ENCODE measurements at places on chromosomes 7 and 10. TPM values are rescaled to one million over a fixed set of nuclear protein-coding genes. Genes with fewer than 3 reads are reported as not detected.

The NRP1 gene
- total RNA-seq, result 3.5 TPM

The PAPOLB gene
- 0.42 TPM for total RNA-seq

The SFTPA1 gene
- total RNA-seq, result not detected

The PON2 gene
- total RNA-seq, result 39.4 TPM

The SEPTIN7 gene
- 210 TPM for total RNA-seq

The DBNL gene
- total RNA-seq, result 49.4 TPM

The NRG3 gene
- 3.9 TPM for total RNA-seq

GRCh38 chr10:11191678-11192077 lies 174.0 kb downstream of the CELF2 start:
- no peaks in the 10 kb centered on the region for H3K36me3 ChIP-seq
- H3K4me1 ChIP-seq, result peaks cover 11% of the 10 kb centered on the region
- H3K27ac ChIP-seq, result no peak overlapping the region
- H3K4me3 ChIP-seq, result no peak overlapping the region

DNA sequence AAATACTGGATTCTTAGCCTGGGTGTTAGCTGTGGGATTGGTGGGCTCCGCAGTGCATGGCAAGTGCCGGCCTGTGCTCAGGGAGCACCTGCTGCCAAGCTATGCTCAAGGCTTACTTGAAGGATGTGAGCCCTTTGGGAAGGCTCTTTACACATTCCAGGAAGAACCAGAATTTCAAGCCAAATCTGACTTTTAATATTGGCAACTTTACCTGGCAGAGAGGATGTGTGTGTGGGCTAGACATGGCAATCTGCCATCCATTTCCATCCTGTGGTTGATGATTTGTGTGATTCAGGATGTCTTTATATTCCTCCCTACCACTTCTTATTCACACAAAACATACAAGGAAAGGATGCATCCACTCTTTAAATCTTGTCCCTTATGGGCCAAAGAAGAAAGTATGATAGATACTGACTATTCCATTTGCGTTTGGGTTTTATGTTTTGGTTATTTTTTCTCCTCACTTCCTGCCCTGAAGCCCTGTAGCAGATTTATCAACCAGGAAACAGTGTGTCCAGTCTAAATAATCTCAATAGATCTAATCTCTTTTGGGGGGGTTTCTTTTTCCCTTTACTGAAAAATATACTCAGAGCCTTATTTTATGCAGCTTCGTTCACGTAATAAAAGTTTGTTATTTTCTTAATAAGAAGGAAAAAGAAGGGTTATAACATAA lies 247.1 kb downstream of the COBL start:
- H3K27ac ChIP-seq, result 0 out of 2 replicates have a peak overlapping the region, but pooled peaks have one; percentile 18
- H3K4me1 ChIP-seq, result peaks cover 6% of the 10 kb centered on the region
- no peak for DNase-seq
- no peak overlapping the region for H3K4me3 ChIP-seq
- no peaks in the 10 kb centered on the region for H3K27me3 ChIP-seq

DNA sequence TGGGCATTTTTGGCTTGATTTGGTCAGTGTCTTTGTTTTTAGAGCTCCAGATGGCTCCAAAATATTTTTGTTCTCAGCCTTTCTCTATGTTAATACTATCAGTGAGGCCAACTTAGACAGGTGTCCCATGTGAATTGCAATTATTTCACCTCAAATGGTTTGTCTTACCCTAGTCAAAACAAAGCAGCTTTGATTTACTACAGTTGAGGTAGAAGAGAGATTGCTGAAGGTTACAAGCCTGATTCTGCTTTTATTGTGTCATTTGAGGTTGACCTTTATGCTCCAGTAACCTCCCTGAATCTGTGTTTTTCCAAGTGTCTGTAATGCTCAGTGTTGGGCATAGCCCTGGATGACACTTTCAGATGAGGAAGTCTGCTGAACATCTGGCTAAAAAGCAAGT lies 882.9 kb downstream of the NRG3 start:
- no peak overlapping the region for H3K27ac ChIP-seq
- no peaks in the 10 kb centered on the region for H3K36me3 ChIP-seq
- DNase-seq, result no peak
- no peak overlapping the region for H3K4me3 ChIP-seq
- H3K4me1 ChIP-seq, result peaks cover 16% of the 10 kb centered on the region
- no peaks in the 10 kb centered on the region for H3K27me3 ChIP-seq

DNA sequence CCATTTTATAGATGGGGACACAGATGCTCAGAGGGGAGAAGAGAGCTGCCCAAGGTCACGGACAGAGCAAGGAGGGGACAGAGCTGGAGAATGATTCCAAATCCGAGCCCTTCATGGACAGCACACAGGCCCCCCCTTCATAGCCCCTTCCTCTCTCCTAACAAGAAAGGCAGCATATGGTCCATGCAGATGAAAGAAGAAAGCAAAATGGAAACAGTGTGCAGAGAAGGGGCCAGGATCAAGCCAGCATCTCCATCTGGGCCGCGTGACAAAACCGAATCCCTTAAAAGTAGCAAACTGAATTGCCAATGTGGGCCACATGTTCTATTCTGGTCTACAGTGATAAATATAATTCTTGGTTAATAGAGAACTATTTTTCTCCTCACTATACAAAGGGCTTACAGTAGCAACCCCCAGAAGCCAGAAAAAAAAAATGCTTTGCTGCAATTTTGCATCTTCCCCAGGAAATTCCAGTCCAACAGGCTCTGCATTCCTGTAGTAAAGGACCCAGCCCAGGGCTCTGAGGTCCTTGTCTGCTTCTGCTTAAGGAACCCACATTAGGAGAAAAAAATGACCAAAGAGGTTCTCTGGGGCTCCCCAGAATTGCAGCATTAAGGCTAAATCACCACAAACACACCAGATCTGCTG lies 7.8 kb downstream of the CPXM2 start:
- DNase-seq, result no peak
- no peaks in the 10 kb centered on the region for H3K36me3 ChIP-seq
- H3K4me1 ChIP-seq, result peaks cover 9% of the 10 kb centered on the region

GRCh38 chr7:26724795-26725194 lies 139.6 kb downstream of the SKAP2 start:
- H3K4me1 ChIP-seq, result peaks cover 5% of the 10 kb centered on the region
- no peaks in the 10 kb centered on the region for H3K27me3 ChIP-seq
- no peaks in the 10 kb centered on the region for H3K36me3 ChIP-seq

DNA sequence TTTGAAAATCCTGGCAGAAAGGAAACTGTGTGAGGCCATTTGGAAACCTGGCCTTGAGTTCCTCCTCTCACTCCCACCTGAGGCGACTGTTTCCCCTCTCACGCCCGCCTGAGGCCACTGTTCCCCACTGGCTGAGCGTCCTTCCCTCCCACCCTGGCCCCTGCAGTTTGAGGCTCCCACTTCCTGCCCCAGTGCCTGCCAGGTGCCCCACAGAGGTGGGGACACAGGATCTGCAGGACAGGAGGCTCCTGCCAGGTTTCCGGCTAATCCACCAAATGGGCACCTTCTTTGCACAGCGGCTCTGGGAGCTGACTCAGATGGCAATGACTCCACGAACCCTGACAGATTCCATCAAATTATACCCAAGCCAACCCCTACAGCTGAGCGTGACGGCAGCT lies 24.3 kb upstream of the LARP4B start:
- no peak for DNase-seq
- no peak overlapping the region for H3K4me3 ChIP-seq
- H3K36me3 ChIP-seq, result no peaks in the 10 kb centered on the region
- H3K27me3 ChIP-seq, result no peaks in the 10 kb centered on the region
- H3K4me1 ChIP-seq, result no peaks in the 10 kb centered on the region

DNA sequence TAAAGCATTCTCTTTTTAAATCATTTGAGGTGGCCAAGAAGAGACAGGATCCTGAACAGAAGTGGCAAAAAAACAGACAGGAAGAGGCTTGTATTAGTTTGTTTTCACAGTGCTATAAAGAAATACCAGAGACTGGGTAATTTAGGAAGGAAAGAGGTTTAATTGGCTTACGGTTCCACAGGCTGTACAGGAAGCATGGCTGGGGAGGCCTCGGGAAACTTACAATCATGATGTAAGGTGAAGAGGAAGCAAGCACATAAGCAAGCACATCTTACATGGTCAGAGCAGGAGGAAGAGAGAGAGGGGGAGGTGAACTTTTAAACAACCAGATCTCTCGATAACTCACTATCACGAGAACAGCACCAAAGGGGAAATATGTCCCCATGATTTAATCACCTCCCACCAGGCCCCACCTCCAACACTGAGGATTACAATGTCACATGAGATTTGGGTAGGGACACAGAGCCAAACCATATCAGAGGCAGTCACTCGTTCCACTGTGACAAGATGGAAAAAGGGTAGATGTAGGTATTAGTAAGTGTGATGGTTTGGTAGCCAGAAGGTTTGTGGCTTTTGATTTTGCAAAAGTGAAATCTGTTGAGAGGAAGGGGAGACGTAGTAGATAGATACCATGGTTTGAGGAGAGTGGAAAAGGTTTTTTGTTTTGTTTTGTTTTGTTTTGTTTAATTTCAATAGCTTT lies 5.1 kb downstream of the MSRB2 start:
- H3K27ac ChIP-seq, result no peak overlapping the region
- H3K4me1 ChIP-seq, result peaks cover 30% of the 10 kb centered on the region
- H3K27me3 ChIP-seq, result no peaks in the 10 kb centered on the region
- H3K4me3 ChIP-seq, result no peak overlapping the region

- no peak overlapping the region for H3K27ac ChIP-seq
- no peaks in the 10 kb centered on the region for H3K36me3 ChIP-seq
- peaks cover 74% of the 10 kb centered on the region for H3K4me1 ChIP-seq
- no peak for DNase-seq
- no peaks in the 10 kb centered on the region for H3K27me3 ChIP-seq
Observed at GRCh38 chr7:22997871-22998518, 15.9 kb downstream of the HYCC1 start.

DNA sequence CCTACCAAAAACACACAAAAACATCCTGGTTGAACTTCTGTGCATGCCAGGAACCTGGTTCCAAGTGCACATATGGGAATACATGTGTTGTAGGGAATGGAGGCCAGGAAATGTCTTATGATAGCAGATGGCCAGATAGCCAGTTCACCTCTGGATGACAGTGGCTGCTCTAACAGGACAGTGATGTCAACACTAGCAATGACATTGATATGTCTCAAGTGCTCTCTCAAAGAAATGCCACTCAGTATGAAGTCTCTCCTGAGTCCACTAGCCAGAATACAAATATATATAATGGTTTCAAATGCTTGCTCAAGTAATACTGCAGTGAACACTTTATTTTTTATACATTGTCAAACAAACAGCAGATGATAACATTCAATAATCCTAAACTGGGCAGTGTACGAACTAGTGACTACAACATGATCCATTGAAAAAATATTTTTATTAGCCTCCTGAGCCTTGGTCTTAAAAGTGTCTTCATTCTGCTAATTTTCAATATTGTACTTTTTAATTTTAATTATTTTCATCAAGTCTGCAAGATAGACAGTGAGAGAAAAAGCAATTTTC lies 26.0 kb upstream of the PCDH15 start:
- no peaks in the 10 kb centered on the region for H3K27me3 ChIP-seq
- H3K4me1 ChIP-seq, result no peaks in the 10 kb centered on the region
- no peak overlapping the region for H3K4me3 ChIP-seq
- H3K27ac ChIP-seq, result no peak overlapping the region

- DNase-seq, result no peak
- H3K36me3 ChIP-seq, result no peaks in the 10 kb centered on the region
- H3K27me3 ChIP-seq, result no peaks in the 10 kb centered on the region
- H3K4me1 ChIP-seq, result peaks cover 8% of the 10 kb centered on the region
Observed at GRCh38 chr7:42167206-42167605, 69.8 kb downstream of the GLI3 start.

- no peaks in the 10 kb centered on the region for H3K27me3 ChIP-seq
- peak; percentile 78 for DNase-seq
- H3K4me1 ChIP-seq, result peaks cover 67% of the 10 kb centered on the region
- no peaks in the 10 kb centered on the region for H3K36me3 ChIP-seq
- H3K4me3 ChIP-seq, result peak overlapping the region; percentile 39
- H3K27ac ChIP-seq, result peak overlapping the region; percentile 94
Observed at GRCh38 chr10:72756674-72757385, 64.9 kb downstream of the MCU start.

GRCh38 chr7:155322530-155322929 lies 24.9 kb downstream of the INSIG1 start:
- no peak for DNase-seq
- H3K4me1 ChIP-seq, result no peaks in the 10 kb centered on the region
- no peaks in the 10 kb centered on the region for H3K36me3 ChIP-seq
- no peaks in the 10 kb centered on the region for H3K27me3 ChIP-seq

GRCh38 chr7:97204821-97205220 lies 87.3 kb downstream of the SDHAF3 start:
- no peaks in the 10 kb centered on the region for H3K4me1 ChIP-seq
- H3K27ac ChIP-seq, result no peak overlapping the region
- H3K27me3 ChIP-seq, result no peaks in the 10 kb centered on the region
- no peak overlapping the region for H3K4me3 ChIP-seq
- H3K36me3 ChIP-seq, result no peaks in the 10 kb centered on the region

GRCh38 chr10:27654284-27654683 lies 91.3 kb downstream of the MKX start:
- H3K4me3 ChIP-seq, result no peak overlapping the region
- DNase-seq, result no peak
- no peaks in the 10 kb centered on the region for H3K36me3 ChIP-seq
- H3K4me1 ChIP-seq, result no peaks in the 10 kb centered on the region
- no peaks in the 10 kb centered on the region for H3K27me3 ChIP-seq

DNA sequence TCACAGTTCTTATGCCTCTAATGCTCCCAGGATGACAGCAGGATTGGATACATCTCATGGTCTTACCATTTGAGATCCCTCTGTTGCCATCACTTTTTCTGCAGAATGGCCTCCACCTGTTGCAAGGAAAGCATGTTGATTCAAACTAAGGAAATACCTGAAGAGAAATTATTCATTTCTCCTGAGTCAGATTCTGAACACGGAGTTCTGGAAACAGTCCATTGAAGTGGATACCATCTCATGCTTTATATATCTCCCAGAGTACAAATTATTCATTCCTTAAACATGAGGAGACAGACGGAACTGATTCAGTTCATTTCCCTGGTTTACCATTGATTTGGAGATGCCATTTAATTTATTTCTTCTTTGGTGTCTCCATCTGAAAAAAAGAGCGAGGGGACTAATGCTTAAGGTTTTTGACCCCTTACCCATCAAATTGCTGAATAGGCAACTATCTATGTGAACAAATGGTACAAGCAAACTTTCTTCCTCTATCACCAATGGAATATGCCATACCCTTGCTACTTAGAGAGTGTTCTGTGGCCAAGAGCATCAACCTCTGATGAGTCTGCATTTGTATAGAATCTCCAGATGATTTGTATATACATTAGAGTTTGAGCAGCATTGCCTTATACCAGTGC lies 305.0 kb upstream of the LRGUK start:
- no peaks in the 10 kb centered on the region for H3K36me3 ChIP-seq
- H3K27me3 ChIP-seq, result no peaks in the 10 kb centered on the region
- H3K27ac ChIP-seq, result no peak overlapping the region
- no peak for DNase-seq
- H3K4me3 ChIP-seq, result no peak overlapping the region

DNA sequence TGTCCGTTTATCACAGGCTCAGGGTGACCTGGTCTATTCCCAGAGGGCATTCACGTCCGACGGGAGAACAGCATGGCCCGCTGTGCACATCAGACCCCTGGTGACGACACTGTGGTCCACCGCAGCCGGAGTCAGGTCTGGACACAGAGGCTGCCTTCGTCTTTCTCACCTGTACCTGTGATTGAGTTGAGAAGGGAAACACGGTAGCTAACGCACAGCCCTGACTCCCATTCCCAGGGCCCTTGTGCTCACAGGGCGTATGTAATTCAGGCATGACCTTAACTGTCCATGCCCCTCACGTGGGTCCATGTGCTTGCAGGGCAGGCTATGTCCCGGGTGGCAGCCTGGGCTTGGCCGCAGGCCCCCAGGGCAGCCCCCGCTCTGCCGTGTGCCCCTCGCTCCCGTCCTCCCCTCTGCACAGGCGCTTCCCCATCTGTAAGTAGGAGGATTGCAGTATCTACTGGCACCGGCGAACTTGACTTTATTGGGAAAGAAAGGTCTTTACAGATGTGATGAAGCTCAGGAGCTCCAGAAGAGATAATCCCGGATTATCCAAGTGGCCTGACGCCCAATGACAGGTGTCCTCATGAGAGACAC lies 221.3 kb upstream of the TCERG1L start:
- H3K4me1 ChIP-seq, result no peaks in the 10 kb centered on the region
- no peak for DNase-seq
- H3K4me3 ChIP-seq, result no peak overlapping the region
- no peak overlapping the region for H3K27ac ChIP-seq
- no peaks in the 10 kb centered on the region for H3K36me3 ChIP-seq
